Hematopoietic multipotent progenitor cell treated with erythropoietin and hydrocortisone succinate and interleukin-3 and kit ligand, for 15 days (in vitro differentiated cells): ENCODE measurements at places on chromosomes 4 and X.
A peak's percentile ranks its signal among the peaks of the same experiment; 100 is the strongest.

DNA sequence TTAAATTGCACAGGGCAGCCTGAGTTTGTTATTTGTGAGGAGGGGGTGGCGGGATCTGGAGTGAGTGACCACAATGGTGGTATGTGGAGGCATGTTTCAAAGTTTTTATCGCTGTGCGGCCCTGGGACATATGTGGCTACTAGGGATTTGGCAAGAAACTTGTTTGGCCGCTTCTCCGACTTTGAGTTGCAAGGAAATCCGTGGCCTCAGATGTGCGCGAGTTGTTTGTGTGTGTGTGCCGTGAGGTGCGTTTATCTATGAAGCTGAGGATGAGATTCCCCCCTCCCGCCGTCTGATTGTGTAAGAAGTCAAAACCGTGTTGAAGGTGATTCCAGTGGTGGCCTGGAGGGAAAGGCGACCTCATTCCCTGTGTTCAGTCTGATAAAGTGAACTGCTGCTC, 1.4 kb downstream of the JADE3 start:
- DNase-seq, result no peak

DNA sequence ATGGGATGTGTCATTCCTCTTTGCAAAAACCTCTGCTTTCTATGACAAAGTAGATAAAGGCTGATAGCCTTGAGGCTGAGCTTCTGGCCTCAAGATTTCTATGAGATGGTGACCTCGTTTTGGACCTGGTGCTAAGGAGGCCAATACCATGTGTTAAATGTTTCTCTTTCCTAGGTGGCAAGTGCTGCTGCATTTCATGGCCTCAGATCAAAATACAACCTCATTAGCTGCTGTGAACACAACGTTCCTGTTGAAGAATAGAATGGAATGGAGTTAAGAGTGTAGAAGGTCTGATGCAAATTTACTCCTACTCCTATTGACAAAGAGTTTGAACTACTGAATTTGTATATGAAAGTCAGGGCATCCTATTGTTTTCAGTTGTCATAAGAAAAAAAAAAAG, 112.0 kb downstream of the C4orf51 start:
- DNase-seq, result no peak

- no peak for DNase-seq
These were observed 1110.4 kb upstream of the ADGRL3 start for GRCh38 chr4:60089546-60090273.

DNA sequence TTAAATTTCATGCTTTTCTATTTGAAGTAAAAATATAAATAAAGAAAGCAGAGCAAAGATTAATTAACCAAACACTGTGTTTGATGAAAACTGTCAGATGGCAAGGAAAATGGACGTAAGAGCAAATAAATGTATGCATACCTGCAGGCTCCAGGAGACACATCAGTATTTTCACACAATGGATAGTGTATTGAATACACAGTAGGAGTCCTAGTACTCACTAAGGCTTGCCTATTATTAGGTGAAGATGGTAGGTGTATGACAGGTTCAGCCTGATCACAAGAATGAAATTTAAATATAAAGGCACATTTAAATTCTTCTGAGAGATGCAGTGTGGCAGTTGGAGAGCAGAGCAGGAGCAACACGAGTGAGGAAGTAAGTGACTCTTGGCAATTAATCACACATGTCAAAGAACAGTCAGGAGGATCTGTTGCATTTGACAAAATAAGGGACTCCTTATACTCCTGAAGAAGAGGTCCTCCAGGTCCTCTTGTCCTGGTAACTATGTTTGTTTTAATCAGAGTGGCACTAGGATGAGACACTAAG, 106.0 kb upstream of the NDST4 start:
- no peak for DNase-seq

- DNase-seq, result no peak
These were observed 154.2 kb upstream of the FAM9B start for GRCh38 chrX:9188117-9188516.

DNA sequence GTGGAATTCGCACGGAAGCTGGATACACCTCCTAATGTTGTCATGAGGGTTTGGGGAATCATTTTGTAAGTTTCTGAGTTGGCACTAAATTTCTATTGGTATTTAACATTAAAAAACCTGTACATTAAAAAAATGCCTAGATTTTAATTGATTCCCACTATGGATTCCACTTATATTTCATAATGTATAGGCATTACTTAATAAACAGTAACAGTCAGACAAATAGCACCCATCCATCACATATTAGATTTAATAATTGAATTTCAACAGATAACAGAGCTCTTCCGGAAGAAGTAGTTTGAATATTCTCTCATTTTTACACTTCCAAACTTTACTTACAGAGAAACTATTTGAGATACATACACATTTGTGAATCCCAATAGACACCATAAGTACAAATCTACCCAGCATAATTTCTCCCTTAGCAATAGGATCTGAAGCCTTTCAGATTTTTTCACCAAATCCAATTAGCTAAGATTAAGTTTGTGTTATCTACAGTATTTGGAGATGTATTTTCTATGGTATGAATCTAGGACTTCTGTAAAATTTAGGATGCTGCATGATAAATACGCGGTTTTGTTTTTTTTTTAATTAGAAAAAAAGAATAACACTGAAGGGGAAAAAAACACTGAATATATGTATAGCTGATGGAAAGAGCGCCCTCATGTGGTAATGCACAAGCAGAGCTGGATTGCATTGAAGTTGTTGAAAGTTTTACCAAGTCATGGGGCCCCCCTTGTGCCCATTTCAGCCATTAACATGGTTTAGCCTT, 12.2 kb upstream of the ODAM start:
- peak; percentile 17 for DNase-seq

GRCh38 chr4:18593297-18594002, 571.9 kb upstream of the LCORL start:
- DNase-seq, result peak; percentile 35

DNA sequence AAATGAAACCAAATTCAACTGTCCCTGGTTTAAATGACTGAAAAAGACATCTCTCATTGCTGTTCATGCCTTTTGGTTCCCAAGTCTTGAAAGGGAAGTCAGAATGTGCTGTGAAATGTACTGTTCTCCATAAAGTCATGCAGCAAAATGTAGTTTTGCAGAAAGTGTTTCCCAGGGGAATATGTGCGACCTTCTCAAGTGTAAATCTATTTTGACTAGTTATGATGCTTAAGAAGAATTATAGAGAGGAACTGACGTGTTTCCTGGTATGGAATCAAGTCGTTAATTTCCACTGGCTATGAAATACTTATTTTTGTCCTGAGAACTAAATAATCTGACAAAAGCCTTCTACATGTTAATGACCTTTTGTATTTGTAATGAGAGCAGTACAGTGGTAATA, 223.1 kb downstream of the CLCN4 start:
- DNase-seq, result no peak

DNA sequence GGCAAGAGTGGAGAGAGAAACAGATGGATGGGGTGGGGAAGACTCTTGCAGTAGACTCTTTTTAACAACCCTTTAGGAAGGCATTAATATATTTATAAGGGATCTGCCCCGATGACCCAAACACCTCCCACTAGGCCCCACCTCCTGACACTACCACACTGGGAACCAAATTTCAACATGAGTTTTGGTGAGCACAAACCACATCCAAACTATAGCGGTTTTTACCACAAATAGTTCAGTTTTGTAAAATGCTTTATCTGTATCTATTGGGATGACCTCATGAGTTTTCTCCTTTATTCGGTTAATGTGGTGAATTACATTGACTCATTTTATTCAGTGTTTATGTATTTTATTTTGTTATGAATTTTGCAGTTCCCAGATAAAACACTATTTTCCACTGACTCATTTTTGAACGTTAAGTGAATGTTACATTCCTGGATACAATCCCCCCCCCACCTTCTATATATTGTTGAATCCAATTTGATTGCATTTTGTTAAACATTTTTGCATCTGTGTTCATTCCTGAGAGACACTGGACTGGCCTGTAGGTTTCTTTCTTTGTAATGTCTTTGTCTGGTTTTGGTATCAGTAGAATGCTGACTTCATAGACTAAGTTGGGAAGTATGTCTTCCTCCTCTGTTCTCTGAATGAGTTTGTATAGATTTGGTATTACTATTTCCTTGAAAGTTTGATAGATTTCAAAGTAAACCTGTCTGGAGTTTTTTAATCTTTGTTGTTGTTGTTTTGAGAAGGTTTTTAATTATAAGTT, 13.9 kb upstream of the CPLX1 start:
- no peak for DNase-seq

- no peak for DNase-seq
These were observed 6.0 kb upstream of the WDR13 start for GRCh38 chrX:48591255-48591791.

- no peak for DNase-seq
These were observed 849 bp downstream of the MID1 start for GRCh38 chrX:10619425-10620046.

- DNase-seq, result no peak
These were observed 2414.2 kb downstream of the PCDH7 start for GRCh38 chr4:33134366-33134765.

GRCh38 chrX:98795636-98796035, 1614.4 kb downstream of the PCDH19 start:
- DNase-seq, result no peak
